ENCODE measurements at places on chromosomes 7 and 10.
A peak's percentile ranks its signal among the peaks of the same experiment; 100 is the strongest.

DNA sequence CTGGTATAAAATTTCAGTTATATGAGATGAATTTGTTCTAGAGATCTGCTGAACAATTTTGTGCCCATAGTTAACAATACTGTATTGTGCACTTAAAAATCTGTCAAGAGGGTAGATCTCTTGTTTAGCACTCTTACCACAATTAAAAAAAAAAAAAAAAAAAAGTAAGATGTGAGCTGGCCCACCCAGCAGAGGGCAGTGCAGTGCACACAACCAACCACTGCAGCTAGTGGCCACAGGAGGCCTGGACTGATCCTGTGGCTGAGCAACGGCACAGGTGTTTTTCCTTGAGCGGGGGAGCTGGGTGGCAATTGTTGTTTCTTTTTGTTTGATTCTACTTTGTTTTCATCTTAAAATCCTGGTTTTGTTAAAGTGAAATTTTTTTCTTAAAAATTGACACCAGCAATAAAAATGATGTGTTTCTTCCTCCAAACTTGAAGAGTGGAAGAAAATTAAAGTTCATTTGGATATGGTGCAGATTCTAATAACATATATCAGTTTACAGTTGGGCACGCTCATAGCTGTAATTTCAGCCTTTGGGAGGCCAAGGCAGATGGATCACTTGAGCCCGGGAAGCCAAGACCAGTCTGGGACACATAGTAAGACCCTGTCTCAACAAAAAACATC is 171.1 kb upstream of the TBX20 start:
- DNase-seq, result no peak

DNA sequence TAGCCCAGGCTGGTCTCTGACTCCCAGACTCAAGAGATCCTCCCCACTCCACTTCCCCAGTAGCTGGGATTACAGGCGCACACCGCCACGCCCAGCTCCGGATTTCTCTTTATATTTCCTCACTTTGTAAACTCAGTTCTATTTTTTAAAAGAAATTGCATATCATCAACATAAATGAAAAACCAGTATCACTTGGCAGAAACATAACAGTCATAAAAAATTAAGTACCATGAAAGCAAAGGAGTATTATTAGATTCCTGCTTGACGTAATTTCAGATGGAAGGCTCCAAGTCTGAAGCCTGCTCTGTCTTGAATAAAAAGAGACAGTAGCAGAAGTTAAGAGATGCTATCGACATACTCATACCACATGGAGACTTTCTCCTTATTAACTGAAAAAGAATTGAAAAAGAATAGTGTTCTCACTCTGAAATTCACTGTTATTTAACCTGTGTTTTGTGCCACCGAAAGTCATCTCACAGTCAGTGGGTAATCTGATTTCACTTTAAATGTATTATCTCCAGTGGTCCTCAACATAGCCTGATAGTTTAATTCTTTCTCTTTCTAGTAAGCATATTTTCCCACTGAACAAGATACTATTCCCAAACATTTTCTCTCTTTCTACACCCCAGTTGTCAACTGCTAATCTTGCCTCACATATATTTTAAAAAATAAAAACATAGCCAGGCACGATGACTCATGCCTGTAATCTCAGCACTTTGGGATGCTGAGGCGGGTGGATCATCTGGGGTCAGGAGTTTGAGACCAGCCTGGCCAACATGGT is 40.3 kb upstream of the ADRB1 start:
- DNase-seq, result no peak

GRCh38 chr10:70828923-70829322 is 13.2 kb downstream of the SGPL1 start:
- DNase-seq, result no peak

- no peak for DNase-seq
Observed at GRCh38 chr7:64602518-64602917, 39.6 kb upstream of the ZNF680 start.

GRCh38 chr7:99030951-99031350 is 113.0 kb downstream of the SMURF1 start:
- DNase-seq, result no peak

DNA sequence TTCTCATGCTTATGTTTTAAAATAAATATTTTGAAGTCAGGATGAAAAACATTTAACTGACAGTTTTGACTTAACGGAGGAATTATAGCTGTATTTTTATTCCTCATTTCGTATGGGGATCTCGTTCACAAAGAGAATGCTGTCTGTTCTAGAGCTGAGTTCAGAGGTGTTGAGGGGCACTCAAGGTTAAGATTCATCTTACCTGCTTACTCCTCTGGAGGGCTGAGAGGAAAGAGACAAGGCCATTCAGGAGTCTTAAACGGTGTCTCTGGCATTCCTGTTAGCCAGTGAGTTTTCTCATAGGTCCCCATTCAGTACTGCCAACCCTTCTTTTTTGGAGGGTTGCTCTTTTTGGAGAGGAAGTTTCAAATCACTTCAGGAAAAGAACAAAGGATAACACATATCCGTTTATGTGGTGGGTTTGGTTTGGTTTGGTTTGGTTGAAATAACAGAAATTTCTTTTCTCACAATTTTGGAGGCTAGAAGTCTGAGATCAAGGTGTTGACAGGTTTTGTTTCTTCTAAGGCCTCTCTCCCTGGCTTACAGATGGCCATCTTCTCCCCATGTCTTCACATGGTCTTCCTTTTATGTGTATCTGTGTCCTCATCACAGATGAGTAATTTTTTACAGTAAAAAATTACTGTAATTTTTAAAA is 23.1 kb downstream of the CALHM2 start:
- DNase-seq, result no peak

GRCh38 chr10:73910764-73911552 is at the start of gene PLAU:
Gene PLAU (plus strand): TSS chr10:73911132. CDS start chr10:73911556, 424 bp downstream.
- no peak for DNase-seq

- DNase-seq, result no peak
Observed at GRCh38 chr10:122349758-122350369, 24.6 kb upstream of the PLEKHA1 start.

GRCh38 chr10:129679207-129679606 is 212.2 kb downstream of the MGMT start:
- DNase-seq, result no peak

- no peak for DNase-seq
Observed at GRCh38 chr10:83680470-83680891, 458.8 kb upstream of the GHITM start.

DNA sequence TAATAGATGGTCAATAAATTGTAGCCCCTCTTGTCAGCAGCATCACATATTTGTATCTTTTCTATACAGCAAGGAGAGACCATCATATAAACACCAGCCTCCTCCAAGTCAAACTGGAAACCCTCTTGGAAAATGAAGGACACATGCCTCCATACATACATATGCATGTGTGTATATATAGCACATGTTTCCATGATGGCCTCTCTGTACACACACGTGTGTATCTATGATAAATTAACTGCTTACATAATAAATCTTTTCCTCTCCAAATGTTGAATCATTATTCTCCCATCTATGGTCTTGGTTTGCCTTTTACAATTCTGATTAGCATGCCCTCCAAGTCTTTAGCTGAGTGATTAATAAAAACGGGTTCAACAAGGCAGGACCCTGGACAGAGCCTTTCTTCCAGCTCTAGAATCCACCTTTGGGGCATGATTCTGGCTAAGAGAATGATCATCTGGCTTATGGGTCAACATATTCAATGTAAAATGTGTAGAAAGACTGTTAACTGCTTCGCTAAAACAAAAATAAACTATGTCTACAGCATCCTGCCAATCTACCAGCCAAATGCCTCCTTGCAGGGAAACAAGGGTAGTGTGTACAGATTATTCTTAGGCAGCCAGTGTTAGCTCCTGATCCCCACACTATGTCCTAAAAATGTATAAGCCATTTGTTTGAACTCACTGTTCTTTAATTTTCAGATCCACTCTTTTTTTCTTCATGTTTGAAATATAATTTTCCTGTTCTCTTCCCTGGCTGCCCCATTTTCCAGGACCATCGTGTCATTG is 70.0 kb downstream of the CRTAC1 start:
- no peak for DNase-seq

DNA sequence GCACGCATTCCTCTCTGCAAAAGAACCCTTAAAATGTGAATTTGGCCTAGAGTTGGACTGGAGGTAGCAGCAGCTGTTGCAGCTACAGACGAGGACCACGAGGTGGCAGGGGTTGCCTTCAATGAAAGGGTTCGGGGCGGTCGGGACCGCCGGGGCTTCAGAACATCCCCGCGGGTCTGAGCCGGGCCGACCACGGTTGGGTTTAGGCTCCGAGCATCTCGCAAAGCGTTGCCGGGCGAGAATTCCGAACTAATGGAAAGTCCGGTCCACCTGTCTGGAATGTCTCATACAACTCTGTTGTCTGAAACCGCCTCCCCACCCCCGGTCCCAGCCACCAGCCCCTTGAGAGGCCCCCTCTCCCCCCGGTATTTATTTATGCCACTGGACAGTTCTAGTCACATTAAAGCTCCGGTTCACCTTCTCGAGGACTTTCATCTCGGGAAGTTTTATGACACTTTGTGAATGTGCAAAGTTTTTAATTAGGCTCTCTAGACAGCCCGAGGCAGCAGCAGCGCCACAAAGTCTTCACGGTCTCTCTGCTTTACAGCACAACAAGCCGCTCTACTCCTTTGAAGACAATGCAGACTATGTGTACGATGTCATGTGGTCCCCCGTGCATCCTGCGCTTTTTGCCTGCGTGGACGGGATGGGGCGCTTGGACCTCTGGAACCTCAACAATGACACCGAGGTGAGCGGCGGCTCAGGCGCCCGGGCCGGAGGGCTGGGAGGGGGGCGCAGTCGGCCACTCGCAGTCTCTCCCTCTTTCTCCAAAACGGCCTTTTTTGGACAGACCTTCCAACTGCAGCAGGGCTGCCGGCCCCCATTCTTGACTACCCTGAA is 246.2 kb downstream of the SLC25A13 start:
- no peak for DNase-seq

GRCh38 chr10:122380703-122381102 is 6.2 kb downstream of the PLEKHA1 start:
- DNase-seq, result no peak

- DNase-seq, result no peak
Observed at GRCh38 chr10:87750817-87751216, 67.2 kb downstream of the ATAD1 start.

- no peak for DNase-seq
Observed at GRCh38 chr10:92937876-92938275, 89.6 kb downstream of the EXOC6 start.

DNA sequence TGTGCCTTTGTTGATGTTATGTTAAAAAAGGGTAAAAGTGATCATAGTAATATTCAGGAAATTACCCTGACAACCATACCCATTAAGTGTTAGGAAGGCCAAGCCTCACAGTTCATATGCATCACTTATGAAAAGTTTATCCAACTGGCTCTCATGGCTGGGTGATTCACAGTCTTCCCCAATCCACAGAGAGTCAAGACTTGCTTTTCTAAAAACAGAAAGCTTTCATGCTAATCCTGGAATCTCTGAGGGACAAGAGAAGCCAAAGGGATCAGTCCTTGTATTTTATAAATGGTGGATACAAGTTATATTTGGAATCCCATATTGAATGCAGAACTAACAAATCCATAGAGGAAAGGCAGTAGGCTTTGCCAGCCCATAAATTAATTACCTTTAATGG is 218.3 kb downstream of the JAZF1 start:
- no peak for DNase-seq

GRCh38 chr10:81065474-81065873 is 527.8 kb downstream of the SH2D4B start:
- no peak for DNase-seq

DNA sequence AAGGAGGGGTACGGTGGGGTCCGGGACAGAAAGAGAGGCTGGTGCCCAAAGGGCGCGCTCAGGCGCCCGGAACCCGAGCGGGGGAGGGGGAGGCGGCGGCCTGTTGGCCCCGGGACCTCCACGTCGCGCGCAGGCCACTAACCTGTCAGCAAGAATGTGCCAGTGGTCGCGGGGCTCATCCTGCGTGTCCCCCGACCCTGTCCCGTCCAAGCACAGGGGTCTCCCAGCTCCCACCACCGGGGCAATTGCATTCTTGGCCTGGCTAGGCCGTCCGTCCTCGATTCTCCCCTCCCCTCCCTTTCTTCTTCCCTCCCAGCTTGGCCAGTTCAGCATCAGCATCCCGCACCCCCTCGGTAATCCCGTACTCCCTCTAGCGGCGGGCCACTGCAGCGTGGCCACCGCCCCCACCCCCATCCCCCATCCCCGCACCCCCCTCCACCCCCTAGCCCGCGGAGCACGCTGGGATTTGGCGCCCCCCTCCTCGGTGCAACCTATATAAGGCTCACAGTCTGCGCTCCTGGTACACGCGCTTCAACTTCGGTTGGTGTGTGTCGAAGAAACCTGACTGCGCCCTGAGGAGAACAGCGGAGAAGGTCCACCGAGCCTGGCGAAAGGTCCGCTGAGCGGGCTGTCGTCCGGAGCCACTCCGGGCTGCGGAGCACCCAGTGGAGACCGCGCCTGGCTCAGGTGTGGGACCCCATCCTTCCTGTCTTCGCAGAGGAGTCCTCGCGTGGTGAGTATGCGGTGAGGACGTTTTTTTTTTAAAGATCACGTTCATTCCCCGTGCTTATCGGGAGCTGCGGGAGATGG is at the start of gene SGCE:
Gene SGCE, minus strand, starts transcription at position 286 of the 810 bp plus-strand sequence. Its CDS starts 35 bp downstream, at position 251.
- DNase-seq, result peak; percentile 15

DNA sequence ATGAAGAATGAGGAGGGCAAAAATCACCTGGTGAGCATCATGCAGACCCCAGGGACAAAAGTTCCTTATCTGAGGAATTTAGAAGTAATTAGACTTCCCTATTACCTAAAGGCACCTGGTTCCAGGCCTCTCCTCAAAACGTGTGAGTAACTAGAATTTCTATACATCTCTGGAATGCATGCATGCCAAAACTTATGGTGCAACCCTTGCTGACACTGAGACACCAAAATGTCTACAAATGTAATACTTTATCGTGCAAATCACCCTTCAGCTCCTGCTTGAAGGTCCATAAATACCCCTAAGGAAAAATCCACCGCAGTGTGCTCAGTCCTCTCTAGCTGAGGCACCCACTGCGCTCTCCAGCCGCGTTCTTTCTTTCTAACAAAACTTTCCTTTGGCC is 84.2 kb downstream of the PAXIP1 start:
- no peak for DNase-seq

DNA sequence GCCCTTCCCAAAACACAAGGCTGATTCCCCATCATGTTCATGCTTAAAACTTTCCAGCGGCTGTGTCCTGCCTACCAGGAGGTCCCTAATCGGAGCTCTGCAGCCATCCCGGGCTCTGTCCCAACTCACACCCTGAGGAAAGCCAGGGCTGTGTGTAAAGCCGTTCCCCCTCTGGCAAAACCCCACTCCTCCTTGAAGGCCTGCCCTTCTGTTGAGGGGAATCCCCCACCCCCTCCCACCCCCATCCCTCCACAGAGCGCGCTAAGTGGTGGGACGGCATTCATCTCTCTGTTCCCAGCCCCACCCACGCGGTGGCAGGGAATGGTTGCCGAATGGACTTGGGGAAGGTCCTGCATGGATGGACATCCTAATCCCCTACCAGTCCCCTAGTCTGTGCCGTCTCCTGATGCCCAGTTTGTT is 667 bp upstream of the TMEM120A start:
- DNase-seq, result no peak

- no peak for DNase-seq
Observed at GRCh38 chr7:22356701-22357310, at the start of gene RAPGEF5. Gene RAPGEF5 (minus strand): TSS chr7:22357154. CDS start chr7:22357060, 94 bp downstream.

Data from stimulated activated CD8-positive, alpha-beta memory T cell treated with anti-CD3 and anti-CD28 coated beads, Interleukin-2, amount 100 ng/mL, for 1 hour (primary cell).